ENCODE measurements at places on chromosomes 6 and 20.

DNA sequence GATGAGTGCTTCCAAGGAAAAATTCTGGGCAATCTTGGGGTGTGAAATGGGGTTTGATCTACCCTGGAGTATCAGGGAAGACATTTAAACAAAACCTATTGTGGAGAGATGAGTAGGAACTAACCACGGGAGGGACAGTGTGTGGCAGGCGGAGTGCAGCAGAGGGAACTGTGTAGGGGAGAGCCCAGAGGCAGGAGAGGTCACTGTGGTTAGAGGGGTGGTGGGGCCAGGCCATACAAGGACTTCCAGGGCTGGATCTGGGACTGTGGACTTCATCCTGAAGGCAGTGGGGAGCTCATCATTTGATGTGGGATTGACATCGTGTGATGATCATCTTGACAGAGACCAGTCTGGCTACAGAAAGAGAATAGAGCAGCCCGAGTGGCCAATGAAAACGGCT lies 89.0 kb downstream of the TOX2 start:
- no peak for DNase-seq

DNA sequence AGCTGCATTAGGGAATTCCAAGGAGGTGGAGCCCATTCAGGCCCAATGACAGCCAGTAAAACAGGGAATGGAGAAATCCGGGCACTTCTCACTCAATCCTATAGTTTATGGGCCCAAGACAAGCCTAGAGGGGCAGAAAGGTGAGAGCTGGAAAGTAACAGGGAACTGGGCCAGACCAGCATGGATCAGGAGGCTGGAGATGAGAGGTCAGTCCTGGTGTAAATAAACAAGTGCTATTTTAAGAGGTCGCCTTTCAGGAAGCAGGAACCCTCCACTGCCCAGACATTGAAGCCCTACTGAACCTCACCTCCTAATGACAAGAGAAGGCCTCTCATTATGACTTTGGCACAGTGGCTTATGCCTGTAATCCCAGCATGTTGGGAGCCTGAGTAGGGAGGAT lies 57.2 kb upstream of the TGM3 start:
- DNase-seq, result no peak

- DNase-seq, result no peak
Observed at GRCh38 chr20:4942331-4942730, 59.0 kb downstream of the SLC23A2 start.

DNA sequence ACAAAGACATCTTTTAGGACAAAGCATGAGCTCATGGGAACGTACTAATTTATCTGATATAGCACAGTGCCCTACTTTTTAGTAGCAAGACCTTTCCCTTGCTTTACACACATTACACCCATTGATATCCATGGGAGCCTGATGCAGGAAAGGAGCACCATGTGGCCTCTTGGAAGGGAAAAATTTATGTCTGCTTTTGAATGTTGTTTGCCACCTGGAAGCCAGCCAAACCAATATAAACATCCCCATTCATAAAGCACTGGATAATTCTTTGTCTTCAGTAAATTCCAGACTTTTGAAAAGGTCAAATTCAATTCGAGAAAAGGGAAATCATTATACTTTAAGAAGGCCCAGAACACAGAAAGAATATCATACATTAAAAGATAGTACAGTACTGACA lies 152.3 kb upstream of the BEND6 start:
- DNase-seq, result no peak

DNA sequence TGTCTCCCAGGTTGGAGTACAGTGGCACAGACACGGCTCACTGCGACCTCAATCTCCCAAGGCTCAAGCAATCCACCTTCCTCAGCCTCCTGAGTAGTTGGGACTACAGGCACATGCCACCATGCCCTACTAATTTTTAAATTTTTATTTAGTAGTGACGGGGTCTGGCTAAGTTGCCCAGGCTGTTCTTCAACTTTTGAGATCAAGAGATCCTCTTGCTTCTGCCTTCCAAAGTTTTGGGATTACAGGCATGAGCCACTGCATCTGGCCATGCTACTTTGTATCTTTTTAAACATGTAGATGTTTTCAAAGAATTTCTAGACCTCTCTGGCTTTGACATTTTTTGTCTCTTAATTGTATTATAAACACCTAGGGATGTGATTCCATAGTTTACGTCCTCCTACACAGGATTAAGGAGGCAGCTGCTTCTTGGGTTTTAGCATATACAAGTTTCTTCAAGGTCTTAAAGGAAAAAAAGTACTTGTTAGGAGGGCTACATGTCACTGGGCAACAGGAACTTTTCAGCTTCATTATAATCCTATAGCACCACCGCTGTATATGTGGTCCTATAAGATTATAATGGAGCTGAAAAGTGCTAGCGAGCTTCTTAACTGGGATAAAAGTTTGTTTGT lies 1.3 kb downstream of the ADAT2 start:
- no peak for DNase-seq

Measured in T follicular helper cell (primary cell).